Activated T-cell treated with anti-CD3 and anti-CD28 coated beads for 48 hours (primary cell): ENCODE measurements at places on chromosomes 5 and 9.

- DNase-seq = no peak
These were observed 85.5 kb upstream of the MAP1B start for GRCh38 chr5:72021651-72022357.

GRCh38 chr5:38591523-38591849 lies 35.0 kb upstream of the LIFR start:
- DNase-seq = no peak

- DNase-seq = no peak
These were observed 783 bp upstream of the ZFR start for GRCh38 chr5:32445287-32445758.

DNA sequence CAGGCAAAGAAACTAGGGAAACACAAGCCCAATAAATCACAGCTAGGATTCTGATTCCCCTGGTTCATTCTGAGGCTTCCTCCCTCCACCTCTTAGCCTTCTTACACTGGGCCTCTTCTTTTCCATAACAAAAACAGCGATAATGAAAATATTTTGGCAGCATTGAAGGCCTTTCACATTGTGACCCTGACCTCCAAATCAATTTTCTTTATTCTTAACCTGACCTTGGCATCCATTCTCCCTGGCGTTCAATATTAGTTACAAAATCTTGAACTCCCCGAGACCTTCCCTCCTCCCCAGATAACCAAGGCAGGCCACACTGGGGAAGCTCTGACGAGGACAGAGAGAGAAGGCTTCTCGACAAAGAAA lies 399.9 kb downstream of the ZSWIM6 start:
- DNase-seq = no peak

DNA sequence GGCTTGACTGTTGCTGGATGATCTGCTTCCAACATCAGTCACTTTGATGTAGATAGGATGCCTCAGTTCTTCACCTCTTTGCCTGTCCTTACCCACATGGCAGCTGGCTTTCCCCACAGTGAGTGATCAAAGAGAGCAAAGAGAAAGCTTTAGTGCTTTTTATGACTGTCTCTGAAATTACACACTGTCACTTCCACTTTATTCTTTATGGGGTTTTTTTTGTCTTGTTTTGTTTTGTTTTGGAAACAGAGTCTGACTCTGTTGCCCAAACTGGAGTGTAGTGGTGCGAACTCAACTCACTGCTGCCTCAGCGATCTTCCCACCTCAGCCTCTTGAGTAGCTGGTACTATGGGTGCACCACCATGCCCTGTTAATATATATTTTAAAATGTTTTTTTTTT lies 32.4 kb upstream of the C5orf24 start:
- DNase-seq = no peak

- no peak for DNase-seq
These were observed 47.7 kb upstream of the BOD1 start for GRCh38 chr5:173664154-173664526.

DNA sequence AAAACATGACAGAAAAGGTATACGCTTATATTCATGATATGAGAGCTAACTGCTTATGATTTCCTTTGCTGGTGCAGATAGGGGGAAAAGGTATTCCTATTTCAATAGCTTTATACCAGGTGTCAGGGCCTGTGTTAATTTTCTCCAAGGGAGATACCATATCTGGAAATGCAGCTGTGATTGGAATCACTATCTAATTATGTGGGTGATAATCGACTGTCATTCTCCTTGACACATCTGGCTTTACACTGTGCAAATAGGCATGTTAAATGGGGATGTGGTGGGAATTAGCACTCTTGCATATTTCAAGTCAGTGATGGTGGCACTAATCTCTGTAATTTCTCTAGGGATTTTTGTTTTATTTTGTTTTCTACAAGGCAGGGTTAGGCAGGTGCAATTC lies 611.1 kb downstream of the CDH9 start:
- DNase-seq = no peak

DNA sequence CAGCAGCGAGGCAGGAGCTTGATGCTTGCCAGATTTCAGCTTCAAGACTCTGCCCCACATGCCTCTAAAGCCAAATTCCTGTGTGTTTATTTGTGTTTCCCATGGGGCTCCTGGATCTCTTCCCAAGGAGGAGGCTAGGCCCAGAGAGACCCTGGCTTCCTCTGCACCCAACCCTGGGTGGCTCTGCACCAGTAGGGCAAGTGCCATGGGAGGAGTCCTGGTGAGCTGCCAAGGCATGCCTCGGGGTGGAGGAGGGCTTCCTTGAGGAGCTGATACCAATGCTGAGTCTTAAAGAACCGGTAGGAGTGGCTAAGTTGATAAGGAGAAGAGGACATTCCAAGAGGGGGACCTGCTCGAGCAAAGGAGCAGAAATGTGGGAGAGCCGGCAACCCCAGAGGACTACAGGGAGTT lies 6.8 kb upstream of the TIFAB start:
- no peak for DNase-seq

GRCh38 chr5:6712142-6712576 lies 1.1 kb upstream of the TENT4A start:
- DNase-seq = peak; percentile 51

GRCh38 chr5:144219869-144220268 lies 49.2 kb downstream of the KCTD16 start:
- no peak for DNase-seq

DNA sequence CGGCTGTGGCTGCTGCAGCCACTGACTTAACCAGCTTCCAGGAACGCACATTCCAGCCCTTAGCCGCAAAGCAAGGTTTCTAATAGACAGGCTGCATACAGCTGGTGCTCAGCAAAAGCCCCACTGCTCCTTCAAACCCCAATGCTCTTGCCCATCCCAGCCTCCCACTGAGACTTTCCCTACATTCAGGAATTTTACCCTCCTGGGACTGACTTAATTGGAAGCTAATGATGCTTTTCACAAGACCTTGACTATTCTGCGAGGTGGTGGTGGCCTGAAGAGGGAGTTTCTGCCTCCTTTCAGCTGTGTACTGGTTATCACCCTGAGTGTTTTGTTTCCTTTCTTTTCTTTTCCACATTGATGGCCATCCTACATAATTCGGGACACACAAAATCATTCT lies 164.9 kb upstream of the IRX1 start:
- DNase-seq = no peak

DNA sequence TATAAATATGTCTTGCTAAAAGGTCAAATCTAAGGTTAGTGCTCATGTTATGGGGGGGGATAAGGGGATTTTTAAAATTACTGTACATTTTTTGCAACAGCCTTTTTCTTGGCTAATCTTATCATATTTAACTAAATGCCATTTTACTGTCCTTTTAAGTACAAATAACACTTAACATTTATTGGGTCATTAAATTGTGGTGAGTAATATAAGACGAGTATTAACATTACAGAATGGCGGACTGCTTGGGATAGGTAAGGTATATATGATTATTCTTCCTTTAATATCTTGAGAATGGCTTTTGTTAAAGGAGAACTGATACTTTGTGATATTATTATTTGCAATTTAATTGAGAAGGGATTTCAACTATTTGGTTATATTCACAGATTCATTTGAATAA lies 33.2 kb downstream of the GPR151 start:
- DNase-seq = no peak

DNA sequence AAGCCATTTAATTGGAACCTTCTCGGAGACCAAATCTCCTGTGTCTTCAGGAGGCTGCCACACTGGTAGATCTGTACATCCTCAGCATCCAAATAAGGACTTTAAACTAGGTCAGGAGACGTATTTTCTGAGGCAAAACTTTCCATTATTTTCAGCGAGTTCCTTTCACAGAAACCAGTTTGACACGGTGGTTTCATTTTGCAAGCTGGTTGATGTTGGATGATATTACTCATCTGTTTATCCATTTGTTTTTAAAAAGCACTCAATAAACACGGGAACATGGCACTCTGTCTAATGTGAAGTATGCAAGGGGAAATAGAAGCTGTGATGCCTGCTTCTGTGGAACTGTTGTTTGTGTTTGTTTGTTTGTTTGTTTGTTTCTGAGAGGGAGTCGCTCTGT lies 199.6 kb downstream of the ERCC6L2 start:
- no peak for DNase-seq

- no peak for DNase-seq
These were observed 54.5 kb upstream of the HNRNPA0 start for GRCh38 chr5:137808503-137809135.

DNA sequence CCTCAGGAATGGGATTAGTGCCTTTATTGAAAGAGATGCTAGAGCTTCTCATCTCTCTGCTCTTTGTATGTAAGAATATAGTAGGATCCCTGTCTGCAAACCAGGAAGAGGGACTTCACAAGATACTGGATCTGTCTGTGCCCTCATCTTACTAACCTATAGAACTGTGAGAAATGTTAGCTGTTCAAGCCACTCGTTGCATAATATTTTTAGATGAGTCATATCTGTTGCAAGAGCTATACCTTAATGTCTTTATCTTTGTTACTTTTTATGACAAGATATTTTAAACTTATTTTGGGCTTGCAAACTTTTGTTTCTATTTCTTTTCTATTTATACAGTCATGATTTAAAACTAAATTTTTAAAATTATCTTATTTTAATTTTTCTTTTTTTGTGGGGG lies 1296.8 kb upstream of the CDH6 start:
- no peak for DNase-seq

GRCh38 chr9:88322906-88323566 lies 65.2 kb upstream of the SPIN1 start:
- peak; percentile 8 for DNase-seq

DNA sequence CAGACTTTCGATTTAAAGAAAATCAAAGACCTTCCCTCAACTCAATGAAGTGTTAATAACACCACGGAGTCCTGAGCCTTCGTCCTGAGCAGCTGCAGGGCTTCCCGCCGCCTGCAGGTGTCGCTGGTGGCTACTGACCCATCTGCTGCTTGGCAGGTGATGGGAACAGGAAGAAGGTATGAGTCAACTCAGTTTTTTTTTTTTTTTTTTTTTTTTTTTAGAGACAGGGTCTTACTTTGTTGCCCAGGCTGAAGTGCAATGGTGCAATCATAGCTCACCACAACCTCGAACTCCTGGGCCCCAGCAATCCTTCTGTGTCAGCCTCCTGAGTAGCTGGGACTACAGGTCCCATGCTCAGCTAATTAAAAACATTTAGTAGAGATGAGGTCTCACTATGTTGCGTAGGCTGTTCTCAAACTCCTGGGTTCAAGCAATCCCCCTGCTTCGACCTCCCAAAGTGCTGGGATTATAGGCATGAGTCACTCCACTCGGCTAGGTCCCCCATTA lies 185.7 kb upstream of the IL12B start:
- peak; percentile 75 for DNase-seq

DNA sequence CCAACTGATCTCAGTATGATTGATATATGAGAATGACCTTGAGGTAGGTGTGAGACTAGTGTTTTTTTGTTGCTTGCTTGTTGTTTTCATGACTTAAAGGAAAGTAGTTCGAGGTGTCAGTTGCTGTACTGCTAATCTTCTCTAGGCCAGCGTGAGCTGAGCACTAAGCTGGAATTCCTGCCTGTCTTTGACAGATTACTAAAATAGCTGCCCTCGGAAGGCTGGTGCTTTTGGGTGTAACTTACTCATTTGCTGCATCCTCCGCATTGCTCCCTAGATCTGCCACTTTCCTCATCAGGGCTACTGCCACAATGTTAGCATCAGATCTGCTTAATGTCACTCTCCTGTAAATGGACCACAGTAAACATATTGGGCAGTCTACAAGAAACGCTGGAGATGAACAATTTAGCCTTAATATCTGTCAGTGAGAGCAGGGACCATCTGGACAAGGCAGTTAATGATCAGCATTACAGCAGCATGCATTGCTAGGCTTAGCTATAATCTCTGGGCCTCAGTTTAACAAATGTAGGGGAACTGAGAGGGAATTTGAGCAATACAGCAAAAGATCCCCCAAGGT lies 106.6 kb upstream of the CDH6 start:
- DNase-seq = no peak

DNA sequence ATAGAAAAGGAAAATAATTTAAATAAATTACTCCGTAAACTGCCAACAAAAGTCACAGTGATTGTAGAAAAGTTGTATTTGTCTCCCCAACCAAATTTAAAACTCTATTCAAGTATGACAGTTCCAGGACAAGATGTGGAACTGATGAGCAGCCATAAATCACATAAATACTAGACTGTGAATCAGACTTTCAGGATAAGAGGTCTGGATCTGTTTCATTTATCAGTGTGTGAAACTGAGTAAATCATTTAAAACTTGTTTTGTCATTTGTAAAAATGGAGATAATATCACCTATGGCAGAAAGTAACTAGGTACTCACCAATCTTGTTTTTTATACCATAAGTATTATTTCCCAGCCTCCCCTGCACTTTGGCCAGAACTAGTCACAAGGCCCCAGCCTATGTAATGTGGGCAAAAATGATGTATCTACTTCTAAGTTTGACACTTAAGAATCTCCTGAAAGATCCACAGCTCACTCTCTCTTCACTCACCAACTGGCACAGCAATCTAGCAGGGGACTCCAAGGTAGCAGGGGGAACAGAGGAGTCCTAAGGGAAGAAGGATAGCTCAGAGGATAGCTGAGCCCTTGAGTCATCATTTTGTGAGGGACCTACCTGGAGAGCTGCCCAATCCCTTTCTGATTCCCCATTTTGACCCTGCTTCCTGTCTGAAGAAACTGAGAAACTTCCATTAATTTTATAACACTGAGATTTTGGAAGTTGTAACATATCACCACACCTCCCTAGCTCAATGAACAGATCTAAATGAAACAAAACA lies 31.6 kb downstream of the TMEM161B start:
- no peak for DNase-seq

- DNase-seq = no peak
These were observed 96.9 kb downstream of the NNT start for GRCh38 chr5:43699910-43700309.

DNA sequence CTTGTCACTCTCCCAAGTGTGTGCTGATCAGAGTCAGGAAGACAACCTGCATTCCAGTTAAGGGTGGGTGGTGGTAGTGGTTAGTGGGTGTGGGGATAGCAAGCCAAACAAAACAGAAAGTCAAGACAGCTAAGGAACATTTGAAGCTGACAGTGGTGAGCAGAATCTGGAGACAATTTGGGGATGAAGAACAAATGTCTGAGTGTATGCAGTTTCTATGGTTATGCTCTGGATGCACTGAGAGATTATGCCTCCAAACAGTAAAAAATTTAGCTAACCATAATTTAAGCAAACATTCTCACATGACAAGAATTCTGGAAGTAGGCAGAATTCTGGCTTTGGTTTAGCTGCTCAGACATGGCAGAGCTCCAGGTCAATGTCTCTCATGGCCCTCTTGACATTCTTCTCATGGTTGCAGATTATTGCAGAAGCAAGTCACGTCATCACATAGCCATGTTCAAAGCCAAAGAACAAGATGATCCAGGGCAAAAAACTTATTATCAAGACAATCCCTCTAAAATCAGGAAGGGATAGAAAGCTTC lies 148.7 kb downstream of the LURAP1L start:
- DNase-seq = no peak

DNA sequence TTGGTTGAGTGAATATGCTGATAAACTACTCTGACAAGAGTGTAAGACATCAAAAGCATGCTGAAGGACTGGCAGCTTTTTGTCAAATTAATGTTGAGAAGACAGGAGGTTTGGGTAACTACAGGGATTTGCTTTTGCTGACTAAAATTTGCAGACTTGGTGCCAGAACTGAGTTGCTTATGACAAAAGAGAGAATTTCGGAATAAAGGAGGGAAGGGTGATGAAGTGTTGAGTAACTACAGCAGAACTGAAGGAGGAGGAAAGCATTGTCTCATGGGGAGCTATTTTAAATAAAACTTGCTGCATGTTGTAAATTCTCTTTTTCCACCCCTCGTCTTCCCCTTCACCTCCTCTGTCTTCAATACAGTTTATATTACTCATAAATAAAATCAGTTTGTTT lies 296.1 kb downstream of the YTHDC2 start:
- no peak for DNase-seq

GRCh38 chr5:135605221-135605620 lies 26.4 kb upstream of the CXCL14 start:
- no peak for DNase-seq

- DNase-seq = no peak
These were observed 16.3 kb downstream of the ARHGEF37 start for GRCh38 chr5:149597618-149598017.
